ENCODE measurements at places on chromosomes 12 and 14. TPM values are rescaled to one million over a fixed set of nuclear protein-coding genes. Genes with fewer than 3 reads are reported as not detected.
A peak's percentile ranks its signal among the peaks of the same experiment; 100 is the strongest.

The VDR gene
- not detected for polyA plus RNA-seq

- no peaks in the 10 kb centered on the region for H3K4me1 ChIP-seq
- DNase-seq, result no peak
- no peak overlapping the region for H3K27ac ChIP-seq
- peaks cover 8% of the 10 kb centered on the region for H3K27me3 ChIP-seq
- no peak overlapping the region for H3K4me3 ChIP-seq
These were observed 157.1 kb upstream of the NEDD1 start for GRCh38 chr12:96749999-96750398.

- no peaks in the 10 kb centered on the region for H3K4me1 ChIP-seq
- no peaks in the 10 kb centered on the region for H3K36me3 ChIP-seq
- DNase-seq, result no peak
- no peak overlapping the region for H3K4me3 ChIP-seq
- no peaks in the 10 kb centered on the region for H3K27me3 ChIP-seq
These were observed 21.5 kb downstream of the USP44 start for GRCh38 chr12:95529693-95530225.

- H3K27ac ChIP-seq, result peak within 1 kb of the TSS; percentile 85
- DNase-seq, result peak; percentile 72
- peaks cover 59% of the 10 kb centered on the region for H3K4me1 ChIP-seq
- H3K36me3 ChIP-seq, result peaks cover 8% of the 10 kb centered on the region
- peaks cover 3% of the 10 kb centered on the region for H3K27me3 ChIP-seq
These were observed at the start of gene ZBTB39 for GRCh38 chr12:57005980-57006808. ZBTB39 (minus strand) TSS chr12:57006546; CDS start chr12:57004917, 1,629 bp downstream.

The SLC39A2 gene
- not detected for polyA plus RNA-seq

- no peaks in the 10 kb centered on the region for H3K4me1 ChIP-seq
- H3K36me3 ChIP-seq, result no peaks in the 10 kb centered on the region
- no peak overlapping the region for H3K27ac ChIP-seq
These were observed 9.1 kb upstream of the EMP1 start for GRCh38 chr12:13187399-13187798.

DNA sequence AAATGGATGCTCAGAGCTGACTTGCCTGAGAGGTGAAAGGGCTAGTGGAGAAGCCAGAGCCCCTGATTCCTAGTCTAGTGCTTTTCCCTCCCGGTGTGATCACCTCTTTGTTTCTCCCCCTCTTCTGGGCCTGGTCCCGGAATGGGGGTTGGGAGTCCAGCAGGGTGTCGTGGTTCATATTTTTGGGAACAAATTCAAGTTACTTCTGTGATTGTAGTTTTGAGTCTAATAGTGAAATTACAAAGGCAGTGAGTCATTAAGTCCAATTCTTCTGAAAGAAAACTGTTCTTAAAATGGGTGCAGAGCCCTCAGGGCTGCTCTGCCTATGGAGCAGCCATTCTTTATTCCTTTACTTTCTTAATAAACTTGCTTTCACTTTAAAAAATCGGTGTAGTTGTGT, 7.6 kb downstream of the SUSD6 start:
- peaks cover 100% of the 10 kb centered on the region for H3K4me1 ChIP-seq
- DNase-seq, result no peak
- no peaks in the 10 kb centered on the region for H3K36me3 ChIP-seq
- peaks cover 2% of the 10 kb centered on the region for H3K27me3 ChIP-seq
- peak overlapping the region; percentile 31 for H3K4me3 ChIP-seq

GRCh38 chr14:74705613-74706500, 7.0 kb downstream of the AREL1 start:
- H3K36me3 ChIP-seq, result peaks cover 6% of the 10 kb centered on the region
- H3K27ac ChIP-seq, result no peak overlapping the region
- no peak for DNase-seq
- no peaks in the 10 kb centered on the region for H3K27me3 ChIP-seq
- H3K4me1 ChIP-seq, result peaks cover 54% of the 10 kb centered on the region

The CCDC177 gene
- not detected for polyA plus RNA-seq

- peaks cover 32% of the 10 kb centered on the region for H3K4me1 ChIP-seq
- no peak overlapping the region for H3K27ac ChIP-seq
- peaks cover 5% of the 10 kb centered on the region for H3K27me3 ChIP-seq
- H3K4me3 ChIP-seq, result peak overlapping the region; percentile 71
- no peaks in the 10 kb centered on the region for H3K36me3 ChIP-seq
- no peak for DNase-seq
These were observed 2.3 kb upstream of the SCNN1A start for GRCh38 chr12:6377667-6377994.

DNA sequence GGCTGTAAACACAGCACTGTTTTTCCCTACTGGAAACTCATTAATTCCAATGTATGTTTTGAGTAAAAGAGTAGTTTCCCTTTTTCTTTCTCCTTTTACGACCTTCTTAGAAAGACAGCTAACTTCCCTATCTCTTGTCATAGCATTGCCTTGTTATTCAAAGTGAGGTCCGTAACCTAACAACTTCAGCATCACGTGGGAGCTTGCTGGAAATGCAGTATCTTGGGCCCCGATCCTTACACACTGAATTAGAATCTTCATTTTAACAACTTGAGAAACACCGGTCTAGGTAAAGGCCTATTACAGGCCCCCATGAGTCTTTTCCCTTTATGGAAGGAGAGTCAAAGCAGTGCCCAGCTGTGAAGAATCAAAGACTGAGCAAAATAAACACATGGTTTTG, 230.7 kb upstream of the PRKD1 start:
- H3K4me3 ChIP-seq, result no peak overlapping the region
- no peaks in the 10 kb centered on the region for H3K4me1 ChIP-seq
- no peaks in the 10 kb centered on the region for H3K27me3 ChIP-seq
- DNase-seq, result no peak
- no peak overlapping the region for H3K27ac ChIP-seq

Data from immature natural killer cell (primary cell).